ENCODE measurements at places on chromosomes 7 and 10.

- peak; percentile 47 for DNase-seq
These were observed 139.2 kb downstream of the ETV1 start for GRCh38 chr7:13850185-13850752.

DNA sequence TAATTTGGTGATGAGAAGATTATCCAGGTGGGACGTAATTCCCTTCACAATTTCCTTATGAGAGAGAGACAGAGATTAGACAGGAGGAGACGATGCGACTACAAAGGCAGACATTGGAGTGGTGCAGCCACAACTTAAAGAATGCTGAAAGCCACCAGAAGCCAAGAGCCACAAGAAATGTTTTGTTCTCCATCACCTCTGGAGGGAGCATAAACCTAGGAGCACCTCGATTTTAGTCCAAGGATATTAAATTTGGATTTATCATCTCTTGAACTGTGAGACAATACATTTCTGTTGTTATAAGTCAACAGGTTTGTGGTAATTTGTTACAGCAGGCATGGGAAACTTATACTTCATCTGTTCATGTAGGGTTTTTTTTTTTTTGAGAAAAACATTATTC is 418.9 kb downstream of the DGKB start:
- DNase-seq: no peak

DNA sequence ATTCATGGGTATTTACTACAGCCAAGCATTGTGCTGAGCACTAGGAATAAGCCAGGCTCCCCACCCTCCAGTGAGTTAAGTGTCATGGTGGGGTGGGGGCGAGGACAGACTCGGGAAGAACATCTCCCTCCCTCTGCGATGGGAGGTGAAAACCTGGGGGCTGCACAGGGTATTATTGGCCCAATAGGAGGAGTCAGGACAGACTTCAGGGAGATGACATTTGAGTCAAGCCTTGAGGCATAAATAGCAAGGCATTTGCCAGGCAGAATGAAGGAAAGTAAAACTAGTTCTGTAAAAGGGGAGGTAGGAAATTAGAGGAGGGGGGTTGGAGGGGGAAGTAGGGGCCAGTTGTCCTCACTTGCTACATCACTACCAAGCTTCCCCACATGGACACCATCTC is 18.9 kb downstream of the NKX2-3 start:
- no peak for DNase-seq

GRCh38 chr10:6755781-6756460 is 175.8 kb upstream of the PRKCQ start:
- no peak for DNase-seq

GRCh38 chr7:83410989-83411591 is 237.8 kb downstream of the SEMA3E start:
- no peak for DNase-seq

DNA sequence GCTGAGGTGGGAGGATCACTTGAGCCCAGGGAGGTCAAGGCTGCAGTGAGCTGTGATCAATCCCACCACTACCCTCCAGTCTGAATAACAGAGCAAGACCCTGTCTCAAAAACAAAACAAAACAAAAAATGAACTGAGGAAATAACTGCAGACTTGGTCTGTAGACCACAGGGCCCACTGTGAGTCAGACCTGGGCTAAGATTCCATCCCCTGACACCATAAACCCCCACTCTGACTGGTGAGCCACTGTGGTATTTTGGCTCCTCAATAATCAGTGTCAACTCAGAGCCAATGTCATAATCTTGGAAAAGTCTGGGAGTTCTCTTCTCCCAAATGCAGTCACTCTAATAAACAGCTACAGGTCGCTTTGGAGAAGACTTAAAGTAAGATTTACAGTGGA is 24.0 kb upstream of the ERCC6 start:
- DNase-seq: no peak

- DNase-seq: no peak
These were observed 10.1 kb upstream of the LAT2 start for GRCh38 chr7:74199551-74200355.

- DNase-seq: no peak
These were observed 8.9 kb downstream of the IGFBP1 start for GRCh38 chr7:45897042-45897690.

GRCh38 chr7:842431-843031 is 10.3 kb downstream of the SUN1 start:
- no peak for DNase-seq

DNA sequence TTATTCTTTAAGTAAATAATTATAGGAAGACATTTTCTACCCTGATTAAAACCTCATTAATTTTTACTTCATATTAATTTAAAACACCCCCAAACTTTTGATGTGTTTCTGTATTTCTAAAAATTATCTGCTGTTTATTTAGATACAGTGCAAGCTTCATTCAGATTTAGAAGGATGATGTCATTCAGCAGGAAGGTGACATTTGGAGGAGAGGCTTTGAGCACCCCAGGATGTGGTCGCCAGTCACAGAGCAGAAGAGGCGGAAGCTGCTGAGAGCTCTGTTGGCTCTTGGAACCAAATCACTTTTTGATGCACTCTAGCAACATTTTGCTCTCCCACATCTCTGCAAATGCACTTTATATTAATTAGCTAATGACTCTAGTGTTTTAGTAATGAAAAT is 233.9 kb upstream of the CACNA2D1 start:
- DNase-seq: peak; percentile 67

GRCh38 chr10:79354141-79354540 is 6.9 kb downstream of the PPIF start:
- no peak for DNase-seq

DNA sequence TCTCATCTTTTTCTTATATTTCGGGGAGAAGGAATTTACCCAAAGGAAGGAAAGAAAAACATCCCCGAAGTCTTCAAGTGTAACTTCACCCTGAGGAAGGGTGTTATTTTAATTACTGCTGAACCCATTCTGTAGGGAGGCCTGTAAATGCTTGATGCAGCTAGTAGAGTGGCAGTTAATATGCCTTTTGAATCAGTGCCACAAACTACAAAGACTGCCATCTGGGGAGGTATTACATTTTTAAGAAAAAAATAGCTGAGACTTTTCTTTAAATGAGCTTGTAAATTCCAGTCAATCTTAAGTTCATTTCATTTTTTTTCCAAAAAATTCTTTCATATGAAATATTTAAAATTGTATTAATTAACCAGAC is 233.1 kb upstream of the FERD3L start:
- DNase-seq: no peak

DNA sequence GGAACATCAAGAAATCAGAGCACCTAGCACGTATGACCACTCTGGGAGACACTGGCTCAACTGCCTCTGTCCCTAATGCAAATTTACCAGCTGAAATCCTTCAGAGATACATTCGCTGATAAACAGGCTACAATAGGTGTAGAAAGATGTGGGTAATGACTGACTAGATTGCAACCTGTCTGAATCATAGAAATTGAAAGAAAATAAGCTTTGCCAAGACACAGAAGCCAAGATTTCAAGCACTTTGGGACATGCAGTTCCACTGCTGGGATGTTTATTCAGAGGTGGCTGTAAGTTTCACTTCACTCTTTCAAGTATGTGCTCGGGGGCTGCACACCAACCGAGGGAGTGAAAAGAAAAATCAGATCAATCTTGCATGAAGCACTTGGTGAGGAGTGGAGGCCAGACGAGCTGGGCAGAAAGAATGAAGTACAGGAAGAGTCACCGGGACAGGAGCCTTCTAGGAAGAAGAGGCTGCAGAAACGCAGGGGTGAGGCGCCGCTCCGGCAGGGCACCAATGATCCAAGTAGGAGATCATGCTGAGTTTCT is 276.7 kb downstream of the PARD3 start:
- no peak for DNase-seq

- no peak for DNase-seq
These were observed 22.8 kb upstream of the ITGB8 start for GRCh38 chr7:20307901-20308300.

DNA sequence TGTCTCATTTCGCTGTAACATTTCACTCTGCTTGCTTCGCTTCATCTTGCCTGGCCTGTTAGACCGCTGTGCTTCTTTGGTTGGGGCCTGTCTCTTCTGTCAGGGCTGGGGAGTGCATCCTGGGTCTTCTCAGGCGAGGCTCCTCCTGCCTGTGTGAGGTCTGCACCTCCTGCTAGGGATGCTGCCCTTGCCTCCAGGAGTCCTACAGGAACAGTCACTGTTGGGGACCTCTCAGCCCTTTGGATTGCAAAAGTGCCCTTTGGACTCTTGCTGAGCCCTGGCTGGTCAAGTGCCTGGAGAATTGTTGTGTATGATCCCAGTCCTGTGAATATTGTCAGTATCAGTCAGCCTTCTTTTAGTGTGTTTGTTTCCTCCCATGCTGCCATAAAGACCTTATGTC is 84.1 kb downstream of the MDFIC start:
- DNase-seq: no peak

GRCh38 chr7:128805225-128805624 is 13.5 kb downstream of the CCDC136 start:
- DNase-seq: no peak

- no peak for DNase-seq
These were observed 190.4 kb downstream of the PTPRN2 start for GRCh38 chr7:158396982-158397862.

GRCh38 chr7:142459551-142459963 is 201.7 kb upstream of the PRSS58 start:
- peak; percentile 52 for DNase-seq

GRCh38 chr10:102240467-102241031 is 763 bp downstream of the PITX3 start:
- DNase-seq: no peak

DNA sequence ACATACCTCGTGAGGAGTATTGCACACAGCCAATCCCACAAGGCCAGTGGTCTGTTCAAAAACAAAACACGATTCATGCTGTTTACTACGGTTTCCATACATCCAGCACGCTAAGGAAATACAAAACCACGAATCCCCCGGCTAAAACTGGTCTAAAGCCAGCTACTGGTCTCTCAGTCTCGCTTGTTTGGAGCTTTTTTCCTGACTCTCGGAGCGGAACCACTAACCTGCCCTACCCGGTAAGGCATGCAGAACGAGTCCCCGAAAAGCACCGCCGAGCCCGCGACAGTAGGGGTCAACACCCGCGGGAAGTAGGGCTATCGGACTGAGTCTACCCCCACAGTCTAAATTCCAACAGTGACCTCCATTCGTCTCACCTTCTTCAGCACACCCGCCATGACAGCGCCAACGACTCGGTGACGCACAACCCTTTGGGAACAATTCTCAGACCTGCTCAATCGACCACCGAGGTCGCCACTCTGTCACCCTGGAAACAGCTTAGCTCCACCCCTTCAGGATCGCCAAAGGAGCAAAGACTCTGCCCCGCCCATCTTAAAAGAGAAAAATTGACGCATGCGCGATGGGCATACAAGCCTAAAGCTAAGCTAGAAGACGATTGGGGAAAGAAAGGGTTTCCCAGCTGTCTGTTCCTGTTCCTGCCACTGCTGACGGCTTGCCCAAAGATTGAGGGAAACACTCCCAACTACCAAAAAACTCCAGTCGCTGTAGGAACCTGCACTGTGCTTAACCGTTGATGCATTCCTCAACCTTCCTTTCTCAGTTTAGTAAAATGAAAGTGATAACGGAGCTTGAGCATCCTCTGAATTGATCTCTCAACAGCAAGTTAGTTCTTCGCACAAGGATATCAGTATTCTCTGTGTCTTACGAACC is at the start of gene NDUFA5:
NDUFA5 (minus strand) TSS at position 421 of the 891 bp plus-strand sequence; CDS start at position 398, 23 bp downstream.
- DNase-seq: peak; percentile 98

- peak; percentile 33 for DNase-seq
These were observed 99.3 kb upstream of the DDC start for GRCh38 chr7:50664461-50664922.

DNA sequence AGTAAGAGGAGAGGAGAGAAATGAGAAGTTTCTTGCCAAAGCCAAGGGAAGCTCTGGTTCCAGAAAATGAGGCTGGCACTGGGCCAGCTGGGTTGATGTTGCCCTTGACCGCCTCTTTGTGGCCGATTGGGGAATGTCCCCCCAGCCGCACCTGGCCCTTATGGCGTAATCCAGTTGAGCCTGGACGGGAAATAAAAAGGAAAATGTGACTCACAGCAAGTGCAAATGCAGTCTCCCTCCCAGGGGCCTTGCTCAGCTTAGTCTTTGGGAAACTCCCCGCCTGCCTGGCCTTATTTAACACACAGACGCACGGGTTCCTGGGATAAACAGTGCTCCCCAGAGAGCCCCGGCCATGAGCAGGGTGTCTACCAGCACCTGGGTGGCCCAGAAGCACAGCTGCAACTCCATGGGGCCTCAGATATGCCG is 174.8 kb downstream of the KIAA1217 start:
- DNase-seq: no peak

DNA sequence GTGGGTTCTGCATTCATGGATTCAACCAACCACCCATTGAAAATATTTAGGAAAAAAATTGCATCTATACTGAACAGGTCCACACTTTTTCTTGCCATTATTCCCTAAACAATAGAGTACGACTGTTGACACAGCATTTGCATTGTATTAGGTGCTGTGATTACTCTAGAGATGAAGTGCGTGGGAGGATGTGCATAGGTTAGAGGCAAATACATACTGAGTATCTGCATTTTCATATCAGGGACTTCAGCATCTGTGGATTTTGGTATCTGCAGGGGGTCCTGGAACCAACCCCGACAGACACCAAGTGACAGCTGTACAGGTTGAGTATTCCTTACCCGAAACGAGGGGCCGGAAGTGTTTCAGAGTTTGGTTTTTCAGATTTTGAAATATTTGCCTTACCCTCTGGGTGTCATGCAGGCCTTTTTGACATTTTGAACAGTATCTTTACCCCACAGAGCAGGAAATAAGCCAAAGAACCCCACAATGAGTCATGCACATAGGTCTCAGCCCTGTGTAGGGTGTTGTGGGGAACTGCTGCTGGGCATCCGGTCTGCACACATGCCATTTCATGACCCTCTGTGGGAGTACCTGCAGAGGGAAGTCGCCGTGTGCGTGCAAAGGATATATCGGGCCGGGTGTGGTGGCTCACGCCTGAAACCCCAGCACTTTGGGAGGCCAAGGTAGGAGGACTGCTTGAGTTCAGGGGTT is 14.5 kb downstream of the NUDT5 start:
- peak; percentile 75 for DNase-seq

- no peak for DNase-seq
These were observed 421.7 kb upstream of the CHRM2 start for GRCh38 chr7:136446751-136447150.

All from activated naive CD4-positive, alpha-beta T cell treated with anti-CD3 and anti-CD28 coated beads, Interleukin-2, amount 10 ng/mL, durations not matched to agents 7 days and 5 days (primary cell).